ENCODE measurements at places on chromosomes 1 and 21.
A peak's percentile ranks its signal among the peaks of the same experiment; 100 is the strongest.

- DNase-seq: no peak
Measured at GRCh38 chr1:81797701-81798100, 3.0 kb upstream of the ADGRL2 start.

- no peak for DNase-seq
Measured at GRCh38 chr21:22145545-22145944, 1147.3 kb downstream of the NCAM2 start.

- no peak for DNase-seq
Measured at GRCh38 chr1:160581961-160582360, 2.7 kb upstream of the CD84 start.

DNA sequence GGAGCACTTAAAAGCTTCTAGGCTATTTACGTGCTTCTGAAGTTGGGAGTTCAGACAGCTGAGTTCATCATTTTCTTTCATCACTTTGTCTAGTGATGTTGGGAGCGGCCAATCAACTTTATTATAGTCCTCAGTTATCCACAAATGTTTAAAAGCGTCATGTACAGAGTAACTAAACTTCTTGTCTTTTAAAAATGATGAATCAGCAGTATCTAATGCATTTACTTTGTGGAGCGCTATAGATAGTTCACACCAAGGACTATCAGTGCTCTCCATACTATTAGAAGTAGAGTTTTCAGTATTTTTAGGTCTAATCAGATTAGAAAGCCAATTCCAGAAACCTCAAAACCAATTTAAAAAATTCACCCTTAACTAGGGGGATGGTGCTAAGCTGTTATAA is 778.7 kb upstream of the PRMT6 start:
- no peak for DNase-seq

DNA sequence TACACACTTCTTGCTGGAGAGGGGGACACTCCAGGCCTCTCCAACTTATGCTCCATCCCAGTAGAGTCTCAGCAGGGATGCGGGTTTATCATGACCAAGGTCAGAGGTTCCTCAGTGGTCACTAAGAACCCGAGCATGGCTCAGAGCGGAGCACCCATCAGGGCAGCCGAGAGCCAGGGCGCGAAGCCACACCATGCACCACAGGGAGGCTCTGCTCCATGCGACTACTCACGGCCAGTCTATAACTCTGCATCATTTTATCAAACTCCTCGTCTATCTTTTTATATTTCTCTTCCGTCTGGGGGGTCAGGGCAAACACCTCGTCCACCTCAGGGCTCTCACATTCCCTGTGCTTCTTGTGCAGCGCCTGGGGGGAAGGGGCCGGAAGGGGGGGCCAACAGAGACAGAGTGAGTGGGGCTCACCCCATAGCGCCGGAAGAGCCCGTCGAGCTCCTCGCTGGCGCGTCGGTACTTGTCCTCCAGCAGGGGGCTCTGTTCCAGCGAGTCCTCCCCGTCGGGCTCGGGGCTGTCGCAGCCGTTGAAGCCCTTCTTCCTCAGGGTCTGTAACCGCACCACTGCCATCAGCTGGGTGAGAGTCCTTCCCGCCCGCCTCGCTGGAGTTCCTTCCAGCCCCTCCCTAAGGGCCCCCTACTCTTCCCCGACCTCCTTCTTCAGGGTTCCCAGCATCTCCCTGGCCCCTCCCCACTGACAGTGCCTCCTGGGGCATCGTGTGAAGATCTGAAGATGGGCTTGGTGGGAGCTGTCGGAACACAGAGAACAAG is 20.0 kb downstream of the MEF2D start:
- peak; percentile 59 for DNase-seq

DNA sequence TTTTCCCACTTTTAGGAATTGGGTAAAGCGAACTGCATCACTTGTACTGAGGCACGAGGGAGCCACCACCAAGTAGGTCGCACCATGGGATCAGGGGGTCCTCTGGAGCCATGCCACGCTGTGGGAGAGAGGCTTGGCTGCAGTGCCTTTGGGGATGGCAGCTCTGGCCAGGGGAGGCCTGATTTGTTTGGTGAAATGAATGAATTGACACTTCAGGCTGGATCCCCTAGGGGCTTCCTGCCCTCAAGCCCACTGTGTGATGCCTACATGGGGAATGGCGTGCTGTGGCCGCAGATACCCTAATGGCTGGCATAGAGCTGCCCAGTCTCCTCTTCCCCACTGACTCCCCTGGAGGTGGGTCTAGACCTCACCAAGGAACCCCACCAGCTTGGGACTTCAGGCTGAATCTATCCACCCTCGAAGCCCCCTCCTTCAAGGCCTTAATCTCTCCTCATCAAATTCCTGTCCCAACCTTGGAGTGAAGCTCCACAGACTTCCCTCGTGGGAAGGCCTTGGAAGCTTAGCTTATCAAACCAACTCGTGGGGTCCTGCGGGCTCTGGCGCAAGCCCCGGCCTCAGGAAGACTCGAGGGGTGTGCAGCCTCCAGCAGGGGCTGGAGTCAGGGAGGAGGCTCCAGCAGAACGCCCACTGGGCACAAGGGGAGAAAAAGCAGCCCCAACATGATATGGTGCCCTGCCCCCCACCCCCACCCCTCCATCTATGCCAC is 64.6 kb downstream of the VWA5B1 start:
- DNase-seq: no peak

GRCh38 chr21:41643246-41643966 is 123.4 kb downstream of the RIPK4 start:
- no peak for DNase-seq

- no peak for DNase-seq
Measured at GRCh38 chr21:41142051-41142795, 25.7 kb upstream of the BACE2 start.

GRCh38 chr1:84506729-84507453 is 510 bp upstream of the GNG5 start:
- DNase-seq: no peak

GRCh38 chr1:30506291-30507015 is 216.9 kb downstream of the MATN1 start:
- DNase-seq: no peak

DNA sequence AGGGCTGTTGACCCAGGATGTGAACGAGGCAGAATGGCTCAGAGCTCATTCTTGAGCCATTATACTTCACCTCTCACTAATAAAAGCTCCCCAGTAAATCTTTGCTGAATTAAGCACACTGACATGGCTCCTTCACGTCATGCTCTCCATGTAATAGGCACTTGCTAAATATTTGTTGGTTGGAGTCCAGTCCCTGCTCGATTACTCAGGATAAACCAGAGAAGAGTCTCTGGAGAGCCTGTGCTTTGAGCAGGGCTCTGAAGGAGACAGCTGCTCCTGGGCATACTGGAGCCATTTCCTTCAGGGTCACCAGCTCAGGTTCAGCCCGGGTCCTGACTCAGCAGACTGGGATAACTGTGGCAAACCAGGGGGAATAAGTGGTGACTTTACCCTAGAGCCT is 46.9 kb downstream of the HLX start:
- no peak for DNase-seq

DNA sequence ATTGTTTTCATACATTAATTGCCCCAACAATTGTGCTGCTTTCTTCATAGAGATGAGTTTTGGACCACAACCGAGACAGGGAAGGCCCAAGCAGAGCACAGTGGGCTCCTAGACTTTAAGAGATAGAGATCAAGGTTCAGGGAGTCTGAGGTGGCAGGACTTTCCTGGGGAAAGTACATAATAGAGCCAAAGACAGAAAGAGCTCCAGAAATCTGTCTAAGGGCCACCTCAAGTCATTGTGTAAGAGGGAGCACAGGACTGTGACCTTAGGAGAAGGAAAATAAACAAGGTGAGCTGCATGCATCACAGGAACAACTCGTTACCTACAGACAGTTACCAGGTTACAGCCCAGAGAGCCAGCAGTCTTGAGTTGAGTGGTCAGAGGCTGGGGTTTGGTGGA is 41.3 kb upstream of the CR2 start:
- DNase-seq: peak; percentile 35

DNA sequence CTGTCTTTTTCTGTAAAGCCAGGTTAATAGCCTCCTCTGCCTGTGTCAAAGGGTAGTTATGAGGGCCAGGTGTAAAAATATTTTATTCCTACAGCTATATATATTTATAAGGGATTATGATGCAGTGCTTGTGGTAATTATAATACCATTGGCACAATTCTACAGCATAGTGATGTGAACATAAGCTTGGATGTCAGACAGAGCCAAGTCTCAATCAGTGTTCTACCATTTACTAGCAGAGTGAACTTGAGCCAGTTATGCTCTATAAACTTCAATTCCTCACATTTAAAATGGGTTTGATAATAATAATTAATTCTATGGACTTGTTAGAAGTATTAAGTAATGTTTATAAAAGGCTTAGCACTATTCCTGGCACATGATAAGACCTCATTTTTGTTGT is 151.5 kb upstream of the L1TD1 start:
- DNase-seq: no peak

DNA sequence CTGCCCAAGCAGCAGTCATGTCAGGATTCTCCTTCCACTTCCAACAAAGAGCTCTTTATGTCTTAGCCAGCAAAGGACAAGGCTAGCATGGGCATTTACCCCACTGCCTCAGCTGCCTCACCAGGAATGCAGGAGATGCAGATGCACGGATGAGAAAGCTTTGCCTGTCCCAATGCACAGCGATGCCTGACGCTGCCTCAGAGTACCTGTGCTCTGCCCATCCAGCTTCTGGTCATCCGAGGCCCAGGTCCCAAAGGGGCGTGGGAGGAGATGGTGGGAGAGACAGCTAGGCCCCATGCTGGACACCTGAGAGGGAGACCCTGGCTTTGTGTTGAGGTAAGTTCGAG is 59.0 kb downstream of the IRF2BP2 start:
- DNase-seq: no peak

GRCh38 chr1:94852788-94853187 is 32.6 kb downstream of the SLC44A3 start:
- DNase-seq: no peak

GRCh38 chr1:196732526-196732925 is 42.1 kb upstream of the CFHR3 start:
- no peak for DNase-seq

DNA sequence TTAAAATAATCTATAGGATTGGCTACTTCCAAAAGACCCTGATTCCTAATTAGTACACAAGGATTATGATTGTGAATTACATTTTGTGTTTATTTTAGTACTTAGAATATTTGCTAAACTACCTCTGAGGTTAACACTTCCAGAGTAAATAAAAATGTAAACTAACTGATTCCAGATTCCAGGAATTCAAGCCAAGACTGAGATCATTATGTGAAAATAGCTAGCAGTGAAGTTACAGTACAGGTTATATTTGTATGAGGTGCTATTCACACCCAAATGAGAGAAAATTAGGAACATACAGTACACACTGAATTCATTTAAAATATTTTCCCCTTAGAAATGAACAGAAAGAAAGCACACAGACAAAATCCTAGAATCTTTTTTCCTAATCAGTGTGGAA is 28.8 kb downstream of the TTLL7 start:
- DNase-seq: no peak

DNA sequence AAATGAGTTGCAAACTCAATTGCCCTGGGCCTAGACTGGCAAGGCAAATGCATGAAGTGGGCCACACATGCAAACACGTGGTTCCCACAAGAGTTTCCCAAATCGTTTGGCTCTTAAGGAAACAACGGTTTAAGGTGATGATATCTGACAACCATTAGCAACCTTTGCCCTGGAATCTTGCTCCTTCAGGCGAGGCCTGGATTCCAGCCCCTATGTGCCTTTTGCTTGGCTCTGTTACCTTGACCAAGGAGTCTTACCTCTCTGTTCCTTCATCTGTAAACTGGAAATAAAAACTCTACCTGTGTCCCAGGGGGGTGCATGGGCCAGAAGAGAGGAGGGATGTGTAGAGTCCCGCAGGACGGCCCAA is 72.1 kb upstream of the CASZ1 start:
- no peak for DNase-seq

DNA sequence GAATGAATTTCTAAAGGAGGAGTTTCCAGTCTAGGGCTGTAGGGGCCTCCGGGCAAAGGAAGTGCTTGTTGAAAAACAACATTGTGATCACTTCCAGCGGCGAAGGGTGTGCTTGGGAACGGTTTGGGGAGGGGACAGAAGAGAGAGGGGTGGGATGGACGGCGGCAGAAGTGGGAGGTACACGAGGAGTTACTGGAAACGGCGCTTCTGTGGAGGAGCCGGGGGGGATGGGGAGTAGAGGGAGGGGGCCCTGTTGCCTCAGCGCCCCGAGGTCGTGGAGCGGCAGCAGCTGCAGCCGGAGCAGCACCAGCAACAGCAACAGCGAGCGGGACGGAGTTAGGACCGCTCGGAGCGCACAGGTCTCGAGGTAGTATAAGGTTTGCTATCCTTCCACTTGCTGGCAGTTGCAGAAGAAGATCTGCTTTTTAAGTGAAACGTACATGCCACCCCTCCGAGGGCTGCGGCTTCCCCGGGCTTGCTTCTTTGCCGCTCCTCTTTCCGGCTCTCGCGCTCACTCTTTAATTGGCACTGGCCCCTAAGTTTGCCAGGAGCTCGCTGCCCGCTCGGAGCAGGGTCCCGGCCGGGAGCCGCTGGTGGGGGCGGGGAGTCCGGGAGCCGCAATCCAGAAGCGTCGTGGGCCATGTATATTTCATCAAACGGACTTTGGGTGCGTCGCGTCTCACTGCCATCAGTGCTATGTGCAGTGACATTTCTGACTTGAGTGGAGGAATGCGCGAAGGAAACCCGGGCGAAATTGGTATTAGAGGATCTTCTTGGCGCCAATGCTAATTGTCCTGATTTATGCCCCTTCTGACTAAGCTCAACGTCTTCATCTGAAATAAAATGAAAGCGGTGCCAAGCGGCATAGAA is 771 bp upstream of the NTNG1 start:
- DNase-seq: peak; percentile 31

DNA sequence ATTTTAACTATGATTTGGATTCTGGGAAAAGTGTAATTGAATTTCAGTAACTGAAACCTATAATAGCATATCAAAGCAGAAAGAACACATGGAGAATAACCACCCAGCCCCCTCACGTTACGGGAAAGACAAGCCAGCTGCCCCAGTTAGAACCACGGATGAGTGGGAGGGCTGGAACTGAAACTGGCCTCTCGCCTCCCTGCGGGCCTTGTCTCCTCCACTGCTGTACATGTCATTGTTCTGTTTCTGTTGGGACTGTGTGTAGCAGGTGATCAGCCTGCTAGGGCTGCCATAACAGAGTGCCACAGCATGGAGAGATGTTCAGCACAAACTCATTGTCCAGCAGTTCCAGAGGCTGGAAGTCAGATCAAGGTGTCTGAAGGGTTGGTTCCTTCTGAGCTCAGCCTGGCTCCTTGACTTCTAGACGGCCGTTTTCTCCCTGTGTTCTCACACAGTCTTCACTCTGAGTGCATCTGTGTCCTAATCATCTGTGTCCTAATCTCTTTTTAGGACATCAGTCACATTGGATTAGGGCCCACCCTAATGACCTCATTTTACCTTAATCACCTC is 52.4 kb downstream of the MAP3K21 start:
- no peak for DNase-seq
